ENCODE measurements at places on chromosomes 6 and 20.

GRCh38 chr20:33145521-33145920 is 22.4 kb upstream of the BPIFA2 start:
- DNase-seq, result no peak

DNA sequence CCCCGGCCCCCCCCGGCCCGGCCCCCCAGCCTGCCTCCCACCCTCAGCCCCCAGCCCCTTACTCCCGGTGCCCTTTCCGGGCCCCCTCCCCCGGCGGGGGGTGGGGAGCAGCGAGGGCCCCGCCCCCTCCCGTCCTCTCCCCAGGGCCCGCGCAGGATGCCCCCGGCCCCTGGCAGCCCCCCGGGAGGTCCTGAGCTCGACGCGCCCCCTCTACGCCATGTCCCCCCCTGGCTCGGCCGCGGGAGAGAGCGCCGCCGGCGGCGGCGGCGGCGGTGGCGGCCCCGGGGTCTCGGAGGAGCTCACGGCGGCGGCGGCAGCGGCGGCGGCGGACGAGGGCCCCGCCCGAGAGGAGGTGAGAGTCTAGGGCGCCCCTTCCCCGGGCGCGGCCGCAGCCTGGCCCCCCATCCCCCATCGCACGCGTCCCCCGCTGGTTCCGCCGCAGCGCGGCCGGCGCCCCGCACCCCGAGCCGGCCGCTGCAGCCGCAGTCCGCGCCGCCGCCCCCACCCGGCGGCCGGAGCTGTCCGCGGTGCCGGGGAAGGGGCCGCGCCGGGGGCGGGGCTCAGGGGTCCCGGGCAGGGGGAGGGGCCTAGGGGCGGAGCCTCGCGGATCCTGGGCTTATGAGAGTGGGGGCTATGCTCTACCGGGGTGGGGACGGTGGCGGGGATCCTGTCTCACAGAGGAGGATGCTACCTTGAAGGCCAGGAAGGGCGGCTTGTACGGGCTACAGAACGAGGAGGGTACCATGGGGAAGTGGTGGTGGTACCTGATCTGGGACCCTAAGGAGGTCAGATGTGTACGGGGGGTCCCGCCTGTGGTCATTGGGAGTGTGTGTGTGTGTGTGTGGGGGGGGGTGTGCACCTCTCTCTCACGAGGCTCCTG is 516 bp downstream of the TMEM151B start:
- DNase-seq, result peak; percentile 18

DNA sequence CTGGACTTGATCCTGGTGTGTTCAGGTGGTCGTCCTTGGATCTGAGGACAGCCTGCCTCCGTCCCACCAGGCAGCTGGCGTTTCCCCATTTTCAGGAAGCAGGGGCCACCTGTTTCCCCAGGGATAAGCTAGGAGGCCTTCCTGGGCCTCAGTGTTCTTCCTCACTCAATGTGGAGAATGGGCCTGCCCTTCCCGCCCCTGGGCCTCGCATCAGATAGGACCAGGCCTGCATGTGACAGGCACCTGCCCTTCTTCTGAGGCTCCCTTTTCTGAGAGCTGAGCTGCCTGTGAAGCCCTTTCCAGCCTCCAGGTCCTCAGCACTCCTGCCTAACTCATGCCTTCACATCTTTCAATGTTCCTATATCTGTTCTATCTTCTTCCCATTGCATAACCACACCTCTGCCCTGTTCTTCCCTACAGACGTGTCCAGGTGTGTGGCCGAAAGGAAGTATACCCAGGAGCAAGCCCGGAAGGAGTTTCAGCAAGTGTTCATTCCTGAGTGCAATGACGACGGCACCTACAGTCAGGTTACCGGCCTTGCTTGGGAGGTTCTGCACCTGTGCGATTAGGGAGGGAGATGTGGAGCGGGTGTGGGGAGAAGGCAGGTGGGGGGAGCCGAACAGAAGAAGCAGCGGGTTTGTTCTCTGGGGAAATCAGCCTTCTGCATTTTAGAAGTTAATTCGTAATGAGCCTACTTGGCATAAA is 85.1 kb downstream of the SMOC2 start:
- no peak for DNase-seq

DNA sequence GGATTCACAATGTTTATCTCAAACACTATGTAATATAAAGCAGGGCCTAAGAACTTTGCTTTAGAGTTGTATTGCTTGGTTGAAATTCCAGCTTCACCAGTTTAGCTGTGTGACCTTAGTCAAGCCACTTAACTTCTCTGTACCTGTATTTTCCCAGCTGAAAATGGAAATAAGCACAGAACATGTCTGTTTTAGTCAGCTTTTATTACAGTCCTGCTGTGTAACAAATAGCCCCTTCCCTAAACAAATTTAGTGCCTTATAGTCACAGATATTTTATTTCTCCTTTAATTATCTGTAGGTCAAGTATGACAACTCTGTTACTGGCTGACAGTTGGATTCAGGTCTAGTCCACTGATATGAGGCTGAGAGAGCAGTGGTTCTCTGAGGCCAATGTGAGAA is 56.0 kb upstream of the JAG1 start:
- DNase-seq, result no peak

DNA sequence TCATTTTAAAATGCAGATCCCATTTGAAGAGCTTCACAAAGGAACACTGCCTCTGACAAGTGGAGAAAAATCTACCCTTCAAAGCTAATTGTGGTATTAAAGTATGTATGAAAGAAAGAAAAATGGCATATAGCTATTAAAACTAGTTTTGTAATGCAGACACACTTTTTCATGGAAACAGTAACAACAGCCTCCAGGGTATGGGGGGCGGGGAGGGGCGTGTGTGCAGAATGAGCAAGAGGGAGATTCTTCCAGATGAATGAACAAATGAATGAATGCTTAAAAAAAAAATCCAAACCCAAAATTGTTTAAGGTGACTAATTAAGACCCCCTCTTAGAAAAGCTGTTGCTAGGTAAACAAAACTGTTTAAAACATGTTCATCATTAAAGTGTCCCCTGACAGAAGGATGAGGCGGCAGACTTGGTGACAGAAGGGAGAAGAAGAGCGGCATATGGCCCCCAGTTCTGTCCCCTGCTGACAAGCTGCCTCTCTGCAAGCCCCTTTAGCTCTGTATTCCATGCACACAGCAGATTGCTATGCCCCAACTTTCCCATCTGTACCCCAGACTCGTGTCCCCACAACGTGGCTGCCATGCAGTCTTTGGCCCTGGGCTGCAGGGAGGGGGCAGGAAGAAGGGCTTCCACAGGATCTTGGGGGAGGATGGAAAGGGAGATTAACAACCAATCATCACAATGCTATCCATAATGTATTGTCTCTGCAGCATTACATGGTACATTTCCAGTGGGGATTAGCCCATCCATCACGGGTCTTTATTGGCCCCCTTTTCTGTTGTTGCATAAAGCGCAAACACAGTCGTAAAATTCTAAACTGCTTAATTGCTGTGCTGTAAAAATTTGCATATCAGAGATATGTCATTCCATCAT is 108.4 kb upstream of the OLIG3 start:
- no peak for DNase-seq

- no peak for DNase-seq
Observed at GRCh38 chr20:38157635-38158495, 7.2 kb downstream of the TGM2 start.

DNA sequence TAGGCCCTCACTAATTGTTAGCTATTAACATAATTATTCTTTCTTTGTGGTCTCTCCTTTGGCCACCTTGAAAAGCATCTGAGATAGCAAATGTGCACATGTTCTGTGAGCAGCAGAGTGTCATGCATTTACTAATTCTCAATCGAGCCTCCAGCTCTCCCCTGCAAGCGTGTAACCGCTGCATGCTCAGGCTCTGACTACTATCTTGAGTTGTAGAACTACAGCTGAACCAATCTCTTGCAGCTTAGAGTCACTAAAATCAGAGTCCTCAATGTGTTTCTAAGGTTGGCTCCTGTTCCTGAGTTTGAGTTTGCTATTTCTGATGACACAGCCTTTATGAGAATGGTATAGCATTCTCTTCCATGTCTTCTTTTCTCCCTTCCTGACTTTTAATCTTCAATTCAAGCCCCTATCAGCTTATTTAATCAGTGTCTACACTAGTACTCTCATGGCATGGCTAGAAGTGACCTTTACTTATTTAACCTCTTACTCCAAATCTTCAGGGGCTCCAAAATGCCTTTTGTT is 65.5 kb downstream of the PPP1R3G start:
- no peak for DNase-seq

- no peak for DNase-seq
Observed at GRCh38 chr20:346640-347316, at the start of gene NRSN2. Gene NRSN2, plus strand, starts transcription at chr20:347111. Its CDS starts 2,533 bp downstream, at chr20:349644.

GRCh38 chr6:117483645-117484016 is 1.2 kb downstream of the DCBLD1 start:
- DNase-seq, result peak; percentile 18

GRCh38 chr6:95614094-95614493 is 36.8 kb downstream of the MANEA start:
- no peak for DNase-seq

- peak; percentile 5 for DNase-seq
Observed at GRCh38 chr6:82364087-82365015, 734 bp downstream of the TPBG start.

GRCh38 chr6:137146206-137146605 is 27.2 kb downstream of the IL22RA2 start:
- no peak for DNase-seq

DNA sequence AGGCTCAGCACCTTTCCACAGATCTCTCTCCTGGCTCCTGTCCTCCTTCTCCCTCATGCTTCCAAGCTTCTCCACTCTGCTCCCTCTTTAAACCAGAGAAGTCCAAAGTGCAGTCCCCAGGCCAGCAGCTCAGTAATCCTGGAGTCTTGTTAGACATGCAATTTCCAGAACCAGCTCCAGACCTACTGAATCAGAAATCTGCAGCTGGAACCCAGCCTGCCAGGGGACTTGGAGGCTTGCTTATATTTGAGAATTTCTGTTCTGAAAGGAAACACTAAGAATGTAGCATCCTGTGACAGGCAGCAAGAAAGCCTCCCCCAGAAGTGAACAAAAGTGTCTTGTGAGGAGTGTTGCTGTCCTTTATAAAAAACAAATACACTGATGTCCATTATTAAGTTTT is 438.1 kb downstream of the BCKDHB start:
- no peak for DNase-seq

DNA sequence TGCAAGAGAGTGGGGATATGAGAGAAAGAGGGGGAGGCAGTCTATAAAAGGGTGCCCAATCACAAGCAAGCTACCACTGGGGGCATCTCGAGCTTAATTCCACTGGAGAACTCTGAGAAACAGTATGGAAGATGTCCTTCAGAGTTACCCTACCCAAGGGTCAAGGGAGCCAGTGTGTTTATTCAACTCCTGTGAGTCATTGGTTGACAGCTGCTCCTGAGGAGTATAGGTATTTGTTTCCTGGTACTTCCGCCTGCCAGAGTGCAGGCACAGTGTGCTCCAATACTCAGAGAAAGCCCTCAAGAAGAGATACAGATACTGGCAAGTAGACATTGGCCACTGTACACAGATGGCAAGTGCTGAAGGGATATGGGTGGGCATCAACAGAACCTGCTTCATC is 49.5 kb downstream of the ARHGAP40 start:
- no peak for DNase-seq

DNA sequence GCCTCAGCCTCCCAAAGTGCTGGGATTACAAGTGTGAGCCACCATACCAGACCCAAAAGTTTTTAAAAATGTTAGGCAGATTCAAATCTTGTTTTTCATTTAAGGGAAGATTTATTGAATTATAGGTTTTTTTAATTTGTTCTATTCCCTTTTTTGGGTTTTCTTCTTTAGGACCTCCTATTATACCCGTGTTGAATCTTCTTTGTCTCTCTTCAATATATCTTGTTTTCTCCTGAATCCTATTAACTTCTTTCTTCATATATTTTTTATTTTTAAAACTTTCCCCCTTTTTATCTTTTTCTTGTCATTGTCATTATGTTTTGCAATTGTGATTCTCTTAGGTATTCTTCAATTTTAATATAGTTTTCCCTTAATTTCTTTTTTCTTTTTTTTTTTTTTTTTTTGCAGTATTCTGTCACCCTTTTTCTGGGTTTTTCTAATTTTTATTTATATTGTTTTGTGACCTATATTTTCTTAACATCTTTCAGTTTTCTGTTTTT is 45.9 kb upstream of the NOP56 start:
- DNase-seq, result no peak

GRCh38 chr6:36289281-36289878 is 19.5 kb downstream of the PNPLA1 start:
- DNase-seq, result no peak

DNA sequence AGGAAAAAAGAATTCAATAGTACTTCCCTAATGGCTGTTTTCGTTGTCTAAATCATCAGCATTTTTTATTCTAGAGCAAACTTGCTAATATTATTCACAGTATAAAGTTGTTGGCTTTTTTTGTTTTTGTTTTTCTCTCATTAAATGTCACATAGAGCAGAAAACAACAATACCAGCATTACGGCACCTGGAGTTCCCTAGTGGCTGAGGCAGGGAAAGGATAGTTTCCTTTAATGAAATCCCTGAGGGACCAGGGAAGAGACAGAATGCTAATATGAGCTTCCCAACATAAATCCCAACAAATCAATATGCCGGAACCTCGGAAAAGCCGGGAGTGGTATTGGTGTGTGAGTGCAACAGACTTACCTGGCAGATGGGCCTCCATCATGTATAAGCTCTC is 235.2 kb upstream of the ASCC3 start:
- DNase-seq, result no peak

GRCh38 chr6:94462231-94462630 is 1042.9 kb upstream of the EPHA7 start:
- no peak for DNase-seq

- peak; percentile 23 for DNase-seq
Observed at GRCh38 chr6:27605401-27606342, 132.8 kb upstream of the ZNF184 start.

DNA sequence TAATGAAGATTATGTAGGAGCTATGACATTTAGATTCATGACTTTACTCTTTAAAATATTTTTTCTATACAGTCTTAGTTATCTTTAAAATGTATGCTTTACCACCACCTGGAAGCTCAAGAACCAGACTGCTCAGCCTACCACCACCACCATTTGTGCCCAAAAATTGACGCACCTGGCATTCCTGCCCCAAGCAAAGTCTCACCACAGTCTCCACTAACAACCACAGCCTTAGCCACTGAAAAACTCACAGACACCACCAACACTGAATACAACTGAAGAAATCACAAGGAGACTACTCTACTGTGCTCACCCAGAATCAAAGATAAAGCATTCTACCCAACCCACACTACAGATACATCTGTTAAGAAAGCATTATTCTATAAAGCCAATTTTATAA is 201.9 kb upstream of the PDE10A start:
- no peak for DNase-seq

DNA sequence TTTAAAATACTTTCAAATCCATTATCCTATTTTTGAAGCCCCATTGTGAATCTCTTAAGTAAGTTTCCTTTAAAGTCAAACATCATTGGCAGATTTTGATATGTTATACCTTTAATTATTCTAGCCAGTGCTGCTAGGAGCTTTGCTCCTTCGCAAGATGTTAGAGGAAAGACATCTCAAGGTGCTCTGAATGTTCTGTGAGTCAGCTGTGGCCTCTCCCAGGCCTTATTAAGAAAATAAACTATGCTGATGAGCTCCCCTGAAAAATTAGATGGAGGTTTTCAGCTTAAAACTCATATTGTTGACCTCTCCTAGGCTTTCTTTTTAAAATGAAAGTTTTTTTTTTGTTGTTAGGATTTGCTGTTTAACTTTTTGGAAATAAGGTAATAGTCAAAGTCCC is 57.3 kb downstream of the TRAF3IP2 start:
- DNase-seq, result no peak

Measured in CD4-positive, alpha-beta T cell treated with Interleukin-17A for 1 hour (primary cell).